Endothelial cell of coronary artery (primary cell): ENCODE measurements at places on chromosomes 4 and X. TPM values are rescaled to one million over a fixed set of nuclear protein-coding genes. Genes with fewer than 3 reads are reported as not detected.

Gene PASD1
- not detected in 2 replicates for total RNA-seq

Gene NCAPG
- 15.0 and 38.7 TPM in 2 replicates for total RNA-seq

Gene HMGB2
- total RNA-seq = 74.1 and 130 TPM in 2 replicates

Gene NHSL2
- total RNA-seq = 21.1 and 21.6 TPM in 2 replicates

Gene LRAT
- under 0.01 TPM in 1 of 2 replicates, not detected in the other for total RNA-seq

Gene SLC10A4
- total RNA-seq = not detected in 2 replicates

Gene RAB41
- not detected in 2 replicates for total RNA-seq

Gene HS3ST1
- total RNA-seq = 0.56 and 1.8 TPM in 2 replicates

Gene PPP4R3C
- total RNA-seq = not detected in 2 replicates

Gene HMGB3
- 16.8 and 35.4 TPM in 2 replicates for total RNA-seq
